Stimulated activated CD8-positive, alpha-beta memory T cell treated with anti-CD3 and anti-CD28 coated beads, Interleukin-15, amount 100 ng/mL, for 48 hours (primary cell): ENCODE measurements at places on chromosomes 1 and 21.

DNA sequence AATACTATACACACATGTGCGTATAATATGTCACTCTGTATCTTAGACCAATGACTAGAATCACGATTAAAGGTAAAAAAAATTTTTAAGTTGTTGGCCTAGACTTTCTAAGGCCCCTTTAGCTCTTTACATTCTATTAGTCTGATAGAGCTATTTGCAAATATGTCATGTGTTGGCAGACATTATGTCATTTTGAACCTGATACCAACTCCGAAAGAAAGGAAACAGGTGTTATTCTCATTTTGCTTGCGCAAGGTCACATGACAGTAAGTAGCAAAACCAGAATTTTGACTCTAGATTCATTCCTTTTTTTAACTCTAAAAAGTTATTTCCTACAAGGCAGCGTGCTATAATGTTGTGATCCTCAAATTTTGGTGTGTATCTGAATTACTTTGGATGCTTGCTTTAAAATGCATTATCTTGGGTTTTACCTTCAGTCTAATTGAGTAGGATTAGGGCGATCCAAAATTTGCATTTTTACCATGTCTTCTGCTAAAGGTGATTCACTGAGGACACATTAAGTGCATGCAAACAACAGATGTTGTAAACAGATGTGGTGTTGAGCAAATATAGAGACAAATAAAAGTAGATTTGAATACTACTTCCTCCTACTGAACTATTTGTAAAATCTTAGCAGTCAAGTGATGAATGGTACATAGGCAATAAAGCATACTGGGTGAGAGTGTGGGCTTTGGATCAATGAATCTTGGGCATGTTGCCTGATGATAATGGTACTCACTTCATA lies 63.5 kb upstream of the KIAA1614 start:
- DNase-seq = no peak

- DNase-seq = no peak
Observed at GRCh38 chr1:231395998-231396390, 26.1 kb downstream of the EGLN1 start.

- DNase-seq = no peak
Observed at GRCh38 chr1:150696590-150696989, 364 bp downstream of the GOLPH3L start.

DNA sequence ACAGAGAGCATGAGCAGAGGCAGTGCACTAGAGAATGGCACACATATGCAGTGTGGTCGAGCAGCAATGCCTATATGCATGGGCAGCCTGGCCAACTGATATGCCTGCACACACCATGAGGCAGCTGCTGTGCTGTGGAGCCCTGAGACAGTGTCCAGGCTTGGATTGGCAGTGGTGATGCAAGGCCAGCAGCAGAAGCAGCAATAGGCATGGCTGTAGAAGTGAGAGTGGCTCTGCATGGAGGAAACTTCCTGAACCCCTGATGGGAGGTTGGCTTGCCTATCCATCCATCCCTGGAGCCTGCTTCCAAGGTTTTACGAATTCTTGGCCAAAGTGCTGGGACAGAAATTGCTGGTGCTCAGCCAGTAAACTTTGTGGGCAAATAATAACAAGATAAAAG lies 89.7 kb downstream of the DIRAS3 start:
- no peak for DNase-seq

DNA sequence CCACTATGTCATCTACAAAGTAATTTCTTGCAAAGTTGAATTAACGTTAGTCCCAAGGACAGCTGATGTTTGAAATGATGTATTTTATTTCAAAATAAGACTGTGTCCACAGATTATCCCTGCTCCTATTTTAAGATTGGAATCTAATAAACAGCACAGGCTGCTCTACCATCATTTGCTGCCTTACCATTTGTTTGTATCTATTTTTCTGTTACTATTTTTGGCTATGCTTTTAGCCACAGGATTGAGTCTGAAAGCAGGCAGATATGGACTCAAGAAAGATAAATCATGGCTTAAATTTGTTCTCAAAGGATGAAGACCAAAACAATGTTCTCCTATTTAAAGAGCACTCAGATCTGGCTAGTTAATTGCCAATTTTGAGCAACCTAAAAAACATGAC lies 105.3 kb downstream of the RGS2 start:
- DNase-seq = no peak

DNA sequence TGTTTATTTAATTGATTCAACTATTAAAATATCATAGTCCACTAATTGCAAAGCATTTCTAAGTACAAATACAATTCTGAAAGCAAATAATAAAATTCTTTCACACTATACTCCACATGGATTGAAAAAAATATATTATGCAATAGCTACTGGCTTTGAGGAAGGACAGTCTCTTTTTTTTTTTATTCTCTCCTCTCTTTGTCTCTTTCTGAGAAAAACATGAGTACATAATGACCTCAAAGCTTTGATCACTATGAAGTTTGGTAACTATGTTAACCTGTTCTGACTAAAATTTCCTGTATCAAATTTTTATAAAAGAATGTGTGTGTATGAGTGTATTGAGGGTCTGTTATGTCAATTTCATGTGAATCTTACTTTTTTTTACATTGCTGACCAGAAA lies 96.2 kb downstream of the RGS2 start:
- DNase-seq = no peak

DNA sequence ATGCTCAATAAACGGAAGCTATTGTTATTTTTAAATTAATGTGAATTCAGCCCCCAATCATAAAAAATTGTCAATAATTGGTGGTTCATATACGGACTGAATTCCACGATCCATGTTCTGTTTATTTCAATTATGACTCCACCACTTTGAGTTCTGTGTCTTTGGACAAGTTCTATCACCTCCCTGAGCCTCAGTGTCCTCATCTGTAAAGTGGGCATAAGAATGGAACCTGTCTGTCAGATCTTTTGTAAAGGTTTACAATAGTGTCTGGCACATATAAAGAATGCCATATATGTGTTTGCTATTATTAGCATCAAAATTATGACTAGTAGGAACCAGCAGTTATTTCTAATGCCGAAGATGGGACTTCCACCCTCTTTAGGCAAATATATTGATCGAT lies 183.3 kb downstream of the KAZN start:
- DNase-seq = no peak

DNA sequence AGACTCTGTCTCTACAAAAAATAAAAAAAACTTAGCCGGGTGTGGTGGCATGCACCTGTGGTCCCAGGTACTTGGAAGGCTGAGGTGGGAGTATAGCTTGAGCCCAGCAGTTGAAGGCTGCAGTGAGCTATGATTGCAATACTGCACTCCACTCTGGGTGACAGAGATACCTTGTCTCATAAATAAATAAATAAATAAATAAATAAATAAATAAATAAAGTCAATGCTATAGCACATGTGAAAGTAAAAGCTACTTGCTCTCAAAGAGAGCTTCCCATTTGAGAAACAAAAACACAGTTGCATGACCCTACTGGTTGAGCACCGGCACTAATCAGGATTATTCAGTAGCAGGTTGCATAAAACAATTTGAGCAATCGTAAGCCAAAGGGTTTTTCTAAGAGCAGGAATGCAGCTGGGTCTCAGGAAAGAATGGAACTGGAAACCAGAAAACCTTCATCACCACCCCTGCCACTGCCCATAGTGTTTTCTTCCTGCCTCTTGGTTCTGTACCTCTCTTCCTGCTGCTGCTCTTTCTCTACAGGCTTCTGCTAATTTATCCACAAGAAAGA lies 29.3 kb upstream of the DNAH14 start:
- DNase-seq = no peak

- no peak for DNase-seq
Observed at GRCh38 chr21:45988366-45989347, 7.1 kb downstream of the COL6A1 start.

GRCh38 chr1:206925106-206925736 lies 3.5 kb upstream of the FCMR start:
- DNase-seq = peak; percentile 70

GRCh38 chr1:156583821-156584622 lies 4.5 kb downstream of the TTC24 start:
- DNase-seq = peak; percentile 28

DNA sequence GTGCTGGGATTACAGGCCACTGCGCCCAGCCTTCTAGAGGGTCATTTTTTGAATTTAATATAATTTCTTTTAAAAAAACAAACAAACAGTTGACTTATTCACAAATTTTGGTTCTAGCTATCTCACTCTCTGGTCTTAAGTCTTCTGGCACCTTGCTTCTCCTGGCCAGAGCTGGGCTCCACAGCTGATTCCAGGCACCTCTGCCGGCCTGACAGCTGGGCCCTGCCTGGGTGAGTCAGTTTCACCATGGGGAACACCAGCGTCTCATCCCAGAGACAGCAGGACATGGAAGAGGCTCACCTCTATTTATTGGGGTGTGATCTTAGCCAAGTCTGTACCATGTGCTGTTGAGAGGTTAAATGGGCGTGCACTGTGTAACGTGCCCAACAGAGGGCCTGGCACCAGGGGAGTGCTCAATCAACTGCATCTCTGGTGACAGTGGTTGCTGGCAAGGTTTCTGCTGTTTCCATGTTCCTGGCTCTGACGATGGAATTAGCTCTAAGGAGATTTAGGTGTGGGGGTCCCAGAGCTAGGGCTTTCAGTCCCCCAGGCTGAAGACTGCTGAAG lies 956 bp downstream of the CPLANE2 start:
- DNase-seq = no peak

GRCh38 chr1:17635276-17635675 lies 95.8 kb downstream of the ARHGEF10L start:
- DNase-seq = no peak

GRCh38 chr1:210257698-210258529 lies 25.3 kb downstream of the SERTAD4 start:
- no peak for DNase-seq

DNA sequence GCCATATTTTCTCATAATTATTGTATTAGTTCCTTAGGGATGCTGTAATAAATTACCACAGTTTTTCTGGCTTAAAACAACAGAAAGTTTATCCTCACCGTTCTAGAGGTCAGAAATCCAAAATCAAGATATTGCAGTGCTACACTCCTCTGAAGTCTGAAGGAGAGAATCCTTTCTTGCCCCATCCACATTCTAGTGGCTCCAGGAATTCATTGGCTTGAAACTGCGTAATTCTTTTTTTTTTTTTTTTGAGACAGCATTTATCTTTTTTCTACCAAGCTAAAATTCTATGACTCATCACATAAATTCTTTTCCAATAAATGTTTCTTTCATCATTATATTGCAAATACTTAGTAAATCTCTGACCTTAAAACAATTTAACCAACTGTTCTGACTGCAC lies 451.0 kb upstream of the RGS18 start:
- no peak for DNase-seq

GRCh38 chr1:208309771-208310170 lies 65.6 kb upstream of the PLXNA2 start:
- DNase-seq = no peak

DNA sequence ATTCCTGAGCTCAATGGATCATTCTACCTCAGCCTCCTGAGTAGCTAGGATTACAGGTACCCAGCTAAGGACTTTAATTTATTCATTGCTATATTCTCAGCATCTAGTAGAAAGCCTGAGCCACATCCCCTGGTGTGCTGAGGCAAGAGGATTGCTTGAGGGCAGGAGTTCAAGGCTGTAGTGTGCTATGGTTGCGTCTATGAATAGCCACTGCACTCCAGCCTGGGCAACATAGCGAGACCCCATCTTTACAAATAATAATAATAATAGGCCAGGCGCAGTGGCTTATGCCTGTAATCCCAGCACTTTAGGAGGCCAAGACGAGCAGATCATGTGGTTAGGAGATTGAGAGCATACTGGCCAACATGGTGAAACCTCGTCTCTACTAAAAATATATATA lies 3.3 kb upstream of the RPS6KA1 start:
- no peak for DNase-seq

DNA sequence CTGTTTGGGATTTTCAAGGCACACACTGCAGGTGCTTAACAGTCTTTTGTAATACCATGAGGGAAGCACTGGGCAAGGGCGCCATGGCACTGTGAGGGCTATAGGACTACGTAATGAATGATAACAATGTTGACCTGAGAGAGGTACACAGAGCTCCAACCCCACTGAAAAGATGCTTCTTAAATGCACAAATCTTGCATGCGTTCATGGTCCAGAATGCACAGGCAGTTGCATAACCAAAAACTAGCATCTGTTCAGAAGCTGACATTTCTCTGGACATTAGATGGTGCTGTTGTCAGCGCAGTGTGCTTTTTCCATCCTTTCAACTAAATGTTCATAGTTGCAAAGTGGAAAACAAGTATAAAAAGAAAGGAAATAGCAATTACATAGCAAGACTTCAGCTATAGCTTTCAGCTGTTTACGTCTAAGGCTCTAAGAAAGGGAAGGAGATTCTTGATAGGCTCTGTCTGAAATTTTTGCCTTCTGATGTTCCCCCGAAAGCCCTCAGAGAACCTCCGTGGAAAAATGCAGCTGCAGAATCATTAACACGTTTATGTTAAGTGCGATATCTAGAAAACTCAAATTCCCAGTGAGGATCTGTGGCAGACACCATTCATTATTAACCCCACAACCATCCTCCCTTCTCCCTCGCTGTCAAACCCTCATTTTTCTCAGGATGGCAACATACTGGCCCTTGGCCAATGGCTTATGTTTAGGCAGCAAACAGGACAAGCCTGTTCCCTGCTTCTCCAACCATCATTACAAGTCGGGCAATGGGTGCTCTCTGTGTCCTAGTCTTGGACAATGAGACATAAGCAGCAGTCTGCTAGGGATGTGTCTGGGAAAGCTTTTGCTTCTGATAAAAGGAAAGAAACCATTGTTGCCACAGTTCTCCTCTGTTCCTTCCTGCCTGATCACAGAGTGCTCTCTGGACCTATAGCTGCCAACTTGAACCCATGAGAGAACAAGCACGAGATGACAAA lies 8.2 kb upstream of the TARBP1 start:
- no peak for DNase-seq

DNA sequence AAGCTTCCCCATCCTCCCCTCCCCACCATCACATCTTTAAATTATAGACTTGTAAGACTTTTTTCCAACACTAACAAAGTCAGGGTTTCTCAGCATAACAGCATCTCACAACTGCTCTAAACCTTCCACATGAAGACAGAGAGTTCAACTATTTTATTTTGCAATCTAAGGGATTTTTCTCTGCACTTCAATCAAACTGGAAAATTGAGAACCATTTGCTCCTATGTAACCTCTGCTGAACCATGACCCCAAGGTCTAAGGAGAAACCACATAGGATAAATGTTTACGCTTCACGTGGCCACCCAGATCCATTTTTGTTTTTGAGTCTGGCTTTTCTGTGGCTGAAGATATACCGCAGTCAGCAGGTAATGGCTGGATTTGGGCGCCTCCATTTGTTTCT lies 13.2 kb downstream of the ERRFI1 start:
- no peak for DNase-seq
